ENCODE measurements at places on chromosomes 12 and 14.

DNA sequence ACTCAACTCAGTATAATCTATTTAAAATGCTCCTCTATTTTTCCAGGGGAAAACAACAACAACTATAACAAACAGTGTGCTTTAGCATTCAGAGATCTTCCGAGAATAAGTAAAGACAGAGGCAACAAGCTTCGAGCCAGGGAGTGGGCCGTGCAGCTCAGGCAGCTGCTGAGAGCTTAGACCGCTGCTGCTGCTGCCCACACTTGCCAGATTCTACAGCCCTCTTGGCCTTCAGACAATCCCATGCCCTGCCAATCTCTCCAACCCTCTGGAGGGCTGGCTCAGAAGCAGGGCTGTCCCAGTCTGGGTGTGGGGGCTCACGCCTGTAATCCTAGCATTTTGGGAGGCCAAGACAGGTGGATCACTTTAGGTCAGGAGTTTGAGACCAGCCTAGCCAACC is 23.4 kb upstream of the ELK3 start:
- DNase-seq: no peak

DNA sequence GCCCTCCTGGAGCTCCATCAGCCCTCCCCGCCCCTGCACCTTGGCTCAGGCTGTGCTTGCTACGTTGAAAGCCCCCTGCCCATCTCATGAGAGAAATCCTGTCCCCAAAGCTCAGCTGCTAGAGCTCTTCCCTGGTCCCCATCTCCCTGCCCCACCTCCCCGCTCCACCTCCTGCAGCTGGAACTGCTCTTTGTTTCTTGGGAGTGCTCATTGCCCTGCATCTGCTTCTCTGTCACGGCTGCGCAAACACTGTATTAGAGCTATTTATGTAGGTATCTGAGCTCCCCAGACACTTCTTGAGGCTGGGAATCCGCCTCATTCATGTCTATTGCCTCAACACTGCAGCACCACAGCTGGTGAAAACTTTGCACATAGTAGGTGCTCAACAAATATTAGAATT is 32.8 kb upstream of the PRIMA1 start:
- DNase-seq: no peak

- DNase-seq: no peak
Observed at GRCh38 chr14:25607192-25607591, 557.2 kb upstream of the STXBP6 start.

- no peak for DNase-seq
Observed at GRCh38 chr12:132386926-132387497, 57.6 kb upstream of the GALNT9 start.

Data from stromal cell of bone marrow (primary cell).